ENCODE measurements at places on chromosomes 16 and 17.
A peak's percentile ranks its signal among the peaks of the same experiment; 100 is the strongest.

GRCh38 chr17:72588961-72589360, 468.1 kb downstream of the SOX9 start:
- no peak for DNase-seq

- DNase-seq = no peak
These were observed 53.4 kb downstream of the RBFOX3 start for GRCh38 chr17:79557276-79558090.

GRCh38 chr16:73252446-73252845, 204.5 kb upstream of the ZFHX3 start:
- no peak for DNase-seq

DNA sequence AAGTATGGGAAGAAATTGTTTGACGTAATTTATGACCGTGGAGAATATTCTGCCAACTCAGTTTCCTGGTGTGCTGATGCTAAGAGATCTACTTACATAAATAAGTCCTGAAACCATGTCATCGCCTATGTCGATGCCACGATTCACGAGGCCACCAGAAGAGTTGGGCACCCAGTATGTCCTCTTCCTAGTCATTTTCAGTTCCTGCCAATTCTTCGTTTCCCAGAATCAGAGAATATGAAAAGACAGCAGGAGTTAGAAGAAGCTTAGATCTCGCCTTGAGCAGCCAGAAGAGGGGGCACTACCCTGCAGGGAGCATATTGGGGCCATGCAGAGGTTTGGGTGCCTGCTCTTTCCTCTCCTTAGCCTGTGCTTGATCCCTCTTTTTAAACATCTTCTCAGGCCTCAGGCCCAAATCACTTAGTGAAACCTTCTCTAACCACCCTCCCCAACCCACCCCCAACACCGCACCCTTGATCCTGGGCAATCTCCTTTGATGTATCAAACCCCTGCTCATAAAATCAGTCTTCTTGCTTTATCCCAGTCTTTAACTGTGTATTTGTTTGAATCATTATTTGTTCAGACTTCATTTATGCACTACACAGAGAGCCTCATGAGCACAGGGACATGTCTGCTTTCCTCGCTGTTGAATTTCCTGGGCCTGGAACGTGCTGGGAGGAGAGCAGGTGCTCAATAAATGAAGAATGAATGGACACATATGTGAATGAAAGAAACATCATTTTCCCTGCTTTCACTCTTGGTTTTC, 12.2 kb upstream of the LONP2 start:
- DNase-seq = peak; percentile 17

GRCh38 chr17:74134991-74135390, 68.5 kb upstream of the RPL38 start:
- DNase-seq = no peak

DNA sequence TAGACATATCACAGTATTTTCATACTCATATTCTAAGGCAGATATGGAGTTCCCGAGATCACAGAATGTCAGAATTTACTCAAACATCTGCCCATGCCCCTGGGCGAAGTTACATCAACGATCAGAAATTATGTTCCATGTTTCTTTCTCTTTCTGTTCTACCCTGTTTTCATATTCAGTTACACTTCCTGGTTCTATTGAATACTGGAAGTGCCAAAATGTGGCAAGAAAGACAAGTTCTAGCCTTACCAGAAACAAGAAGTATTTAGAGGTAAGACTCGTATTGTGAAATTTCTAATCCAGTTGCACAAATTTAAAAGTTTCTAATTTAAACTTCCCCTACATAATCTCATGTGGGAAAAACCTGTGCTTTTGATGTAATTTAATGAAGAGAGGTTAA, 36.1 kb downstream of the KCNJ2 start:
- DNase-seq = no peak

GRCh38 chr17:7982173-7982572, 20.2 kb upstream of the GUCY2D start:
- no peak for DNase-seq

GRCh38 chr17:40177275-40177874, at the start of gene RAPGEFL1:
TSS of gene RAPGEFL1 (plus strand) at chr17:40177470. CDS start at chr17:40177862, 392 bp downstream.
- peak; percentile 75 for DNase-seq

GRCh38 chr16:88691129-88691813, 5.0 kb upstream of the SNAI3 start:
- no peak for DNase-seq

DNA sequence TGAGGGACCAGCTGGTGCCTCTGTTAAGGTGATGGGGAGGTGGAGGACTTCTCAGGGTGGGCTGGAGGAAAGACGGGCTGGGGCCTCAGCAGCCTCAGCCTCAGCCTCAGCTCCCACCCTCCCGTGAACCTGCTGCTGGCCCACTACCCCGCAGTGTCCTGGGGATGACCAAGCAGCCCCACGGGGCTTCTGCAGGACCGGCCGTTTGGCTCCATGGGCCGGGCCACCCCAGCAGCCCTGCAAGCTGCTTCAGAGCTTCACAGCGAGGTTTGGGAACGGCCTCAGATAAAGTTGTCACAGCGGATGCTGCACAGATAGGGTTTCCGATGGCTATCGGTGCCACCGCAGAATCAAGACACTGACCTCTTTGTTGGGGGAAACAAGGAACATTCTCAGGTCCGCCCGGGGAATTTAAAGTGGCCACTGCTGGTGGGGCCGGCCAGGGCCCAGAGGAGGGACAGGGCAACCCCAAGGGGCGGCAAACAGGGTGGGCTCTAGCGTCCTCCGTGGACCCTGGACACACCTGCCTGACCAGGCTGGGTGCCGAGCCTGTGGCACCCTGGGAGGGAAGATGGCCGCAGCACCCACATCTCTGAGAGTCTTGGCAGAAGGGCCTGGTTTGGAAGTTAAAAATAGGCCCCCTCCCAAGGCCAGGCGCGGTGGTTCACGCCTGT, 47.8 kb upstream of the ZC3H18 start:
- no peak for DNase-seq

- no peak for DNase-seq
These were observed 2.6 kb downstream of the GID4 start for GRCh38 chr17:18041776-18042175.

DNA sequence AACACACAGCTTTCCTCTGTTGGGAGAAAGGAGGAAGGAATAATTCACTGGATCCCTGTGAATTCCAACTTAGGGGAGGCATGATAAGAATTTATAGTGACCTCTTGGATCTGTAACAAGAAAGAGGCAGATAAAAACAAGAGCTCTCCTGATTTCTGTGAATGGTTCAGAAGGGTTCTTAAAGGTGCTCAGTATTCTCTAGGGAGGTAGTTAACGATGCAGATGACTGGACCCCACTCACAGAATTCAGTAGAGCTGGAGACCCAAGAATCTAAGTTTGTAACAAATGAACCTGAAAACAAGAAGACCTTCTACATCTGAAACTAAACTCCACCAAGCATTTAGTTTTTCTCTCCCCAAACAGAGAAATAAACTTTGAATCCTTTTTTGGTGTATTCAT, 8.6 kb downstream of the ZNRF1 start:
- DNase-seq = no peak
